ENCODE measurements at places on chromosomes 6 and 20.

- DNase-seq: no peak
Observed at GRCh38 chr20:54345821-54346220, 129.6 kb upstream of the DOK5 start.

- DNase-seq: no peak
Observed at GRCh38 chr6:32814145-32814544, 2.7 kb downstream of the HLA-DOB start.

DNA sequence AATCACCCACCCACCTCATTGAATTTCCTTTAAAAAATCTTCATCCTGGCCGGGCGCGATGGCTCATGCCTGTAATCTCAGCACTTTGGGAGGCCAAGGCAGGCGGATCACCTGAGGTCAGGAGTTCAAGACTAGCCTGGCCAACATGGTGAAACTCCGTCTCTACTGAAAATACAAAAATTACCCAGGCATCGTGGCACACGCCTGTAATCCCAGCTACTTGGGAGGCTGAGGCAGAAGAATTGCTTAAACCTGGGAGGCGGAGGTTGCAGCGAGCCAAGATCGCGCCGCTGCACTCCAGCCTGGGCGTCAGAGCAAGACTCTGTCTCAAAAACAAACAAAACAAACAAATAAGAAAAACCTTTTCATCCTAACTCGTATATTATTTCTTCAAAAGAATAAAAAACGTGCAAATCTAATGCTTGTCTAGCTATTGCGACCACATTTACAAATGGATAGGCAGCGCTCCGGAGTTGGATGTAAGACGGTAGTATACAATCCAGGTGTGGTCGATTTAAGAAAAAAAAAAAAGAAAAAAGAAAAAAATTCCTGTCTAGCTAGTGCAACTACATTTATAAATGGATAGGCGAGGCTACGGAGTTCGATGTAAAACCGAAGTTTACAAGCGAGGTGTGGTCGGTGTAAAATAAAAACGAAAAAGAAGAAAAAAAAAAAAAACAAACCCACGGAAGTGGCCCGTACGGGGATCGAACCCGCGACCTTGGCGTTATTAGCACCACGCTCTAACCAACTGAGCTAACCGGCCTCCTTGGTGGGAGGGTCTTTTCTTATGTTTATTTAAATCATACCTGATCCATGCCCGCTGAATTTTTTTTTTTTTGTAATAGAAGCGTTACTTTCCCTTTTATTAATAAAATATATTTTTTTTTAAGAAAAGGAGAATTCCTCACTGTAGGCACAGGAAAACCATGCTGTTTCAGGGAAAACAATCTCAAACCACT, 70.7 kb upstream of the PRSS16 start:
- DNase-seq: peak; percentile 68

- DNase-seq: no peak
Observed at GRCh38 chr6:53926505-53926904, 131.7 kb downstream of the LRRC1 start.

GRCh38 chr20:62849431-62849830, 12.2 kb downstream of the TCFL5 start:
- DNase-seq: no peak

GRCh38 chr6:85402071-85402470, 47.8 kb upstream of the NT5E start:
- no peak for DNase-seq

DNA sequence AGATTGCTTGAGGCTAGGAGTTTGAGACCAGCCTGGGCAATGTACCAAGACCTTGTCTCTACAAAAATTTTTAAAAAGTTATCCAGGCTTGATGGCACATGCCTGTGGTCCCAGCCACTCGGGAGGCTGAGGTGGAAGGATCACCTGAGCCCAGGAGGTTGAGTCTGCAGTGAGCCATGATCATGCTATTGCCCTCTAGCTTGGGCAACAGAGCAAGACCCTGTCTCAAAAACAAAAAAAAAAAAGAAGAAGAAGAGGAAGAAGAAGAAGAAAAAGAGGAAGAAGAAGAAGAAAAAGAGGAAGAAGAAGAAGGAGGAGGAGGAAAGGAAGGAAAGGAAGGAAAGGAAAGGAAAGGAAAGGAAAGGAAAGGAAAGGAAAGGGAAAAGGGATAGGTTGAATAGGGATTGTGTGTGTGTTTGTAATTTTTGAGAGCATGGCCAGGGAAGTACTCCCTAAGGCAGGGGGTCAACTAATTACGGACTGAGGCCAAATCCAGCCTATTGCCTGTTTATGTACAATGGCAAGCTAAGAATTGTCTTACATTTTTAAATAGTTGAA, 43.0 kb upstream of the ZNF217 start:
- DNase-seq: no peak

- DNase-seq: no peak
Observed at GRCh38 chr6:40803897-40804702, 216.9 kb upstream of the LRFN2 start.

All from activated CD4-positive, alpha-beta T cell treated with anti-CD3 and anti-CD28 coated beads, Interleukin-2, amount 50 U/mL, for 1 hour (primary cell).